Diencephalon (tissue), 1 donor: ENCODE measurements at places on chromosomes 1 and 21. TPM values are rescaled to one million over a fixed set of nuclear protein-coding genes. Genes with fewer than 3 reads are reported as not detected.

Gene TEX38
- not detected for total RNA-seq

Gene IVL
- not detected for total RNA-seq

Gene NBPF4
- 0.46 TPM for total RNA-seq

Gene SPRR2B
- total RNA-seq = not detected

Gene C1QC
- 18.0 TPM for total RNA-seq

Gene NBPF10
- total RNA-seq = 0.92 TPM

Gene SMPDL3B
- 2.3 TPM for total RNA-seq
